ENCODE measurements at places on chromosomes 13 and 19.
A peak's percentile ranks its signal among the peaks of the same experiment; 100 is the strongest.

DNA sequence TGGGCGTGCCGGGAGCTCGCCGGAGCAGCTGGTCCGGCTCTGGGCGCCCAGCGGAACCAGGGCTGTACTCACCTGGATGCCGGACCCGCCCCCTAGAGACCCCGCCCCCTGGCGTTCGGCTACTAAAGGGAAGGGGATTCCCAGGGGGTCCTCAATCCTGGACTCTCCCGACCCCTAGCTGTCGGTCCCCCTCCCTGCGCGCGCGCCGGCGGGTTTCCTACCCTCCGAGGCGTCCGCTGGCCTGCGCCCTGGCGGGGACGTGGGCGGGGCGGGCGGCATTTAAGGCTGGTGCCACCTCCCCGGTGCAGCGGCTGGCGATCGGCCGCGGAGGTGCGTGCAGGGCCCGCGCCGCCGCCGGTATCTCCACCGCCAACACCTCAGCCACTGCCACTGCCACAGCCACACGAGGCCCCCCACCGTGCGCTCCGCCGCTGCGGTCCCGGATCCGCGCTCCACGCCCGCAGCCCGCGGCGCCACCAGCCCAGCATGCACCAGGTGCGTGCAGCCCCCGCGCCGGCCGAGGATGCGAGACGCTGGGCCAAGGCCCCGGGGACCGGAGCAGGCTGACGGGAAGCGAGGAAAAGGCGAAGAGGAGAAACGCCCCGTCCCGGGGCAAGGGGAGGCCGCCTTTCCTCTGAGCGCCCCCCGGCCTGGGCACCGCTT is at the start of gene ATP12A:
Gene ATP12A, plus strand, starts transcription at position 151 of the 663 bp plus-strand sequence. Its CDS starts 336 bp downstream, at position 487.
- DNase-seq = no peak

DNA sequence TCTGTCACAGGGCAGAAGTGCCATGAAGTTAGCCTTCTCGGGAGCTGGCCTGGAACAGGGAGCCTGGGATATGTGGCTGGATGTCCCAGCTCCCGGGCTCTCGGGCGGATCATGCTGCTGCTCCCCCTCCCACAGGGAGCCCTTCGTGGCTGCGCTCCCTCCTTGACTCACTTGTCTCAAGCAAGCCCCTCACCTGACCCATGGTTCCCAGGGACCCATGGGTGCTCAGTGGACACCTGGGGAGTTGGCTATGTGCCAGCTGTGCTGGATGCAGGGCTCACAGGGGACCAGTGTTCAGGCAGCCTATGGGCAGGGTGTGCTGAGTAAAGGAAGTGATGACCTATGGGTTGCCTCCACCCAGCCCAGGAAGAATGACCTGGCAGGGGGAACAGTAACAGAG is 213.1 kb upstream of the SGCG start:
- no peak for DNase-seq

- no peak for DNase-seq
Measured at GRCh38 chr19:16618248-16618647, 9.8 kb downstream of the MED26 start.

DNA sequence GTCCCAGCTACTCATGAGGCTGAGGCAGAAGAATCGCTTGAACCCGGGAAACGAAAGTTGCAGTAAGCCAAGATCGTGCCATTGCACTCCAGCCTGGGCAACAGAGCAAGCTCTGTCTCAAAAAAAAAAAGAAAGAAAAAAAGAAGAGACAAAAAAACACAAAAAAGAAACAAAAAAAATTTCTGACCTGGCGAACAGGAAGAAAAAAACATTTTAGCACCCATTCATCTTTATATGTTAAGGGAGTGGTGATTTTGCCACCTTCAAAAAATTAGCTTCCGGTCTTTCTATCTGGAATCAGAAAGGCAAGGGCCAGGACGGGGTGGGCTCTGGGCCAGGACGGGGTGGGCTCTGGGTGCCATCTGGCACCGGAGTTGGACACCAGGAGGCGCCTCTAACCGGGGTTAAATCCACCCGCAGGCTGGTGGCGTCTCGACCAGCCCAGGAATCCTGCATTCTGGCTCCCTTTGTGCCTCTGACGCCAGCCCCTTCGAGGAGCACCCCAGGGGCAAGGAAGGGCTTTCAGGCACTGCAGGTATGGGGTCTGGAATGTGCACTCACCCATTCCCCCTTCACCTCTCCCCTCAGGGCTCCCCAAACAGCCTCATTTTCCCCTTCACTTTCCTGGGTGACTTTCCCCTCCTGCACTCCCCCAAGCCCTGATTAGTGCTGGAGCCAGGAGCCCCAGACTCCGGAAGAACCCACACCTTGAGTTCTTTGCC is 10.4 kb upstream of the ZSWIM4 start:
- DNase-seq = peak; percentile 23

DNA sequence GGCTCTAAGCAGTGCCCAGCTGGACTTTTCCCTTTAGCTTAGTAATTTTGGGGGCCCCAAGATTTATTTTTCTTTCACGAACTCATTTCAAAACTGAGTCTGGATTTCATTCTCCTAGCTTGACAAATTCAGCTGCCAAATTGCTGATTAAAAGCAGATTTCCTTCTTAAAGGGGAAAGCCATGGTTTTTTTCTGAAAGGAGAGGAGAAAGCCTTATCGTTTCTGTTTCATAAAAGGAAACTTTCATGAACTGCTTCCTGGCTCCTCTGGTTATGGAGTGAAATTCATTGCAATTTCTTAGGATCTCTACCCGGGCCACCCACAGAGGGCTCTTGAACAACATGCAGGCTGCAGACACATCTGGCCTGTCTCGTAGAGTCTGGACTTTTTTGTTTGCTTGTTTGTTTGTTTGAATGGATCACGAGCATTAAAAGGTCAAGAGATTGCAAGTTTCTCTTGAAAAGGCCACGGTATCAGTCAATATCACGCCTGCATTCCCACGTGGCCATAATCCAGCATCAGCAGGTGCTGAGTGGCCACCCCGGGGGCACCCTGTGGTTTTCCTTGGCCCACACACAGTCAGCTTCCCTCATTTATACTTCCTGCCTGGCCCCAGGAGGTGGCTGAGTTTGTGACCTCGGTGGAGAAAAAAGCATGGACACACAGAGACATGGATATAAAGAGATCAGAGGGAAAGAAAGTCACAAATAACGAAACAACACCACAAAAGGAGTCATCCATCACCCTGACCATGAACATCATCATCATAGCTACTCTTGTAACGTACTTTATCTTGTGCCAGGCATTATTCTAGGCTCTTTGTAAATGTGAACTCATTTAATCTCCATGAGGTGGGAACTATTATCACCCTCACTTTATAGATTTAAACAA is 10.5 kb upstream of the KLK4 start:
- DNase-seq = no peak

DNA sequence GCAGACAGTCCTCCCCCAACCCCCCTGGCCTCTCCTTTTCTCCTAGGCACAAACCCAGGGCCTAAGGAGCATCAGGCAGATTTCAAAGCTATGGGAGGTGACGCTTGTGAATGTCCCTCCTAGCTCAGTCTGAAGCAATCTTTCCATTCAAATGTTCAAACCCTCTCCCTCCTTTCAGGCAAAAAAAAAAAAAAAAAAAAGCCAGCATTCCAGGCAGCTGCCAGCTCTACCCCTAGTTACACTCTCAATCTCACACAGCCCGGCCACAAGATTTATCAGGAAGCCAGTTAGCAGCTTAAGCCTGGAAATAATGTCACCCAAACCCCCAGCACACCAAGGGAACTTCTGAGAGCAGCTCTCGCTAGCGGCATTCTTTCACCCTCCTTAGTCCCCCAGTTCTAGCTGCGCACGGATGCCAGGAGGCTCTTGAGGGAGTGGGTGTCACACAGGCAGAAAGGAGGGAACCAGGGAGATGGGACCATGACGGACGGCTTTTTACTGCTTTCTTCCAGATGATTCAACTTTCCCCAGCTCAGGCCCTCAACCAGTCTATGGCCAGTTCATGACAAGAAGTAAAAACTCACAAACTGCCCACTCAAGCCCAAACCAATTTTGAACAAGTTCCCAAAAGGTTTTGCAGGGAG is 6.3 kb downstream of the SH3GL1 start:
- DNase-seq = no peak

GRCh38 chr13:99320693-99321481 is 13.7 kb upstream of the GPR183 start:
- DNase-seq = peak; percentile 57

GRCh38 chr13:23655321-23655720 is 85.1 kb downstream of the TNFRSF19 start:
- no peak for DNase-seq

DNA sequence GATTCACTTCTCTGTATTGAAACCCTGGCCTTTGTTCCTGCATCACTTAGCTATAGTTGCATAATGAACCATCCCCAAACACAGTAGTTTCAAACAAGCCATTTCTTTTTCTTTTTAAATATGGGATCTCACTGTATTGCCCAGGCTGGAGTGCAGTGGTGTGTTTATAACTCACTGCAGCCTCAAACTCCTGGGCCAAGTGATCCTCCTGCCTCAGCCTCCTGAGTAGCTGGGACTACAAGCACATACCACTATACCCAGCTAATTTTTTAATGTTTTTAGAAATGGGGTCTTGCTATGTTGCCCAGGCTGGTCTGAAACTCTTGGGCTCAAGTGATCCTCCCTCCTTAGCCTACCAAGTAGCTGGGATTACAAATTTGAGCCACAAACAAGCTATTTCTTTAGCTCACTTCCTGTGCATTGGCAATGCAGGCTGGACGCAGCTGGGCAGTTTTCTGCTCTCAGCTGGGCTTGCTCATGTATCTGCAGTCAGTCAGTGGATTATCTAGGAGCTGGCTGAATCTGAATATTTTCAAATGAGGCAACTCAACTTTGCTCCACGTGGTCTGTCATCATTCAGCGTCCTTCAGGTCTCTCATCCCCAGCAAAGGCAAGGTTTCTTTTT is 49.5 kb upstream of the SIN3B start:
- no peak for DNase-seq

DNA sequence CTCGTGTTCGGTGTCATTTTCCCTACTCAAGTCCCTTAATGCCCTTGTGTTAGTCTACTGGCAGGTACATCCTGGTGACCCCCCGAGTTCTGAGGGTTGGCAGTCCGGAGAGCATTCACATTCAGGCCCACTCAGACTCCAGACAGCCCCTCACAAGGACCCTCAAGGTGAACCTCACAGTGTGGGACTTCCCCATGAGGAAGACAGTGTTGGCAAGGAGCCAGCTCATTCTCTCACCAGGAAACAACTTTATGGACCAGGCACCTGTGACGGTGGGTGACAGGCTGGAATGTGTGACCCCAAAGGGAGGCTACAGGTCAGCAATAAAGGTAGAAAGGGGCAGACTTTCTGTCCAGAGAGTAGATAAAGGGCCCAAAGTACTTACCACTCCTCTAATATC is 24.5 kb downstream of the RDH8 start:
- no peak for DNase-seq

GRCh38 chr19:16374436-16374835 is 49.8 kb downstream of the KLF2 start:
- DNase-seq = no peak
